ENCODE measurements at places on chromosomes 2 and 18. TPM values are rescaled to one million over a fixed set of nuclear protein-coding genes. Genes with fewer than 3 reads are reported as not detected.

Gene FZD7
- 10.8 TPM for total RNA-seq

Gene KCNIP3
- 7.3 TPM for total RNA-seq

Gene ANKRD30BL
- total RNA-seq, result not detected

Gene PJVK
- 0.31 TPM for total RNA-seq

Gene GRB14
- 0.10 TPM for total RNA-seq

Gene ITSN2
- total RNA-seq, result 48.9 TPM

Gene TIGD1
- 11.8 TPM for total RNA-seq

Gene GCFC2
- 43.0 TPM for total RNA-seq

Gene SIX2
- total RNA-seq, result not detected

Gene CREG2
- 0.62 TPM for total RNA-seq

Data from A172 (cell line).